Renal pelvis (tissue), 12 donors: ENCODE measurements at places on chromosomes 4 and X. TPM values are rescaled to one million over a fixed set of nuclear protein-coding genes. Genes with fewer than 3 reads are reported as not detected.

GRCh38 chrX:153061732-153062131 is 5.5 kb downstream of the PNMA3 start:
- no peak for DNase-seq

DNA sequence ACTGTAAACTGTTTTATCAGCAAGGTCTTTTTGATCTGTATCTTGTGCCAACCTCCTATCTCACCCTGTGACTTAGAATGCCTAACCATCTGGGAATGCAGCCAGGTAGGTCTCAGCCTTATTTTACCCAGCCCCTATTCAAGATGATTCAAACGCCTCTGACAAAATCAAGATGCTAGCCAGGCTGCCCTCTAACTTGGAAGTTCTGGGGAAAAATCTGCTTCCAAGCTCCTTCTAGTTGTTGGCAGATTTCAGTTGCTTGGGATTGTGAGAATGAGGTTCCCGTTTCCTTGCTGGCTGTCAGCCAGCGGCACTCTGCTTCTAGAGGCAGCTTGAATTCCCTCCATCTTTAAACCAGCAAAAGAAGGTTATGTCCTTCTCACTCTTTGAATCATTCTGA is 34.7 kb downstream of the LUZP4 start:
- DNase-seq: no peak

DNA sequence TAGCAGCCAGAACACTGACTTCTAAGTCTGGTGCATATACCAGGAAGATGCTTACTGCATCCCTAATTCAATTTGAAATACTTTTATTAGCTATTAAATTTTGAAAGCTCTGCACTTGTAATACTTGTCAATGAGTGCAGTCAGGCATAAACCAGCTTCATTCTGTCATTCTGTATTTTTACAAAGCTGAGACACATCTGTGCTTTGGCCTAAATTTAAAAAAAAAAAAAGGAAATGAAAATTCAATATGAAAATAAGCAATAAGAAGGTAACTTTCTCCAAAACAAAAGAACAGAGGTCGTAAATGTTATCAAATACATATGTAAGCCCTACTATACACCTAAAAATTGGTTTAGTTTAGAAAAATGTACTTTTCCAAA is 7.0 kb downstream of the SMIM14 start:
- DNase-seq: no peak

DNA sequence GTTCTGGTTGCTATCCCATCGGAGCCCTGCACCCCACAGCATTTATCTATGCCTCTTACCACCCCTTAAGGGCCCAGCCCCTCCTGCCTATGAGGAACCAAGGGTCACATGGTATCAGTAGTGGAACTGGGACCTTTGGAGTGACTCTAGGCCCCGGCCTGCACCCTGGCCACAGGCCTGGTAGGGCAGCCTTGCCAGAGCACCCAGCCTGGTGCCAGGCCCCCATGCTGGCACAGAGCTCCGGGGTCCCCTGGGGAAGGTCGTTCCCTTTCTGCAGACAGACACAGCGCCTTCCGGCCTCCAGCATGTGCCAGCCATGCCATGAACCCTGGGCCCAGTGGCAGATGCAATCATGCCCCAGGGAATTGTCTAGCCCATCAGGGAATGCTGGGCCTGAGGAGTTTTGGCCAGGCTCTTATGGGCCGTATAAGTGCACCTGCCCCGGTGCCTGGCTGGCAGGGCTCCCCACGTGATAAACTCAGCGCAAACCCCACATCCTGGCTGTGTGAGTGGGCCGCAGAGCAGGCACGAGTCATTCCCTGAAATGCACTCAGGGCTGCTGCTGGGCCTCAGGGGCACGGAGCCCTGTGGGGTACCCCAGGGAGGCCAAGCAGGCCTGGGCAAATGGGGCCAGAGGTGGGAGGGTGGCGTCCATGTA is 19.8 kb upstream of the ADD1 start:
- DNase-seq: no peak

DNA sequence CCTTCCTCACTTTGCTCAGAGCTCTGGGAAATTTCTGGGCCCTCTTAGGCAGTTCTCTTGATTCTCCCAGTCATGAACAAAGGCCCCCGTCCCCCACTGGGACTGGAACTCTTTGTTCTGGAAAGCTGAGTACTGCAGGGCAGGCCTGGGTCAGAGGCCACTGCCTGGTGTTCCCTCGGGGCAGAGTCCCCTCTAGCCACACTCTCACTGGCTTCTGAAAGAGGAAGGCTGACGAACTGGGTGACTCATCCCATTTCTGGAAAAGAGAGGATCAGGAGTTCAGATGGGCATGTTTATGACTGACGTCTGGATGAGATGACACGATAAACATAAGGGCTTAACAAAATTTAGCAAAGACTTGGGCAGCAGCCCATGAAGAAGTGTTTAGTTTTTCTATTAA is 47.7 kb downstream of the DDX3X start:
- no peak for DNase-seq

The SLC26A1 gene
- polyA plus RNA-seq: 19.3 TPM

DNA sequence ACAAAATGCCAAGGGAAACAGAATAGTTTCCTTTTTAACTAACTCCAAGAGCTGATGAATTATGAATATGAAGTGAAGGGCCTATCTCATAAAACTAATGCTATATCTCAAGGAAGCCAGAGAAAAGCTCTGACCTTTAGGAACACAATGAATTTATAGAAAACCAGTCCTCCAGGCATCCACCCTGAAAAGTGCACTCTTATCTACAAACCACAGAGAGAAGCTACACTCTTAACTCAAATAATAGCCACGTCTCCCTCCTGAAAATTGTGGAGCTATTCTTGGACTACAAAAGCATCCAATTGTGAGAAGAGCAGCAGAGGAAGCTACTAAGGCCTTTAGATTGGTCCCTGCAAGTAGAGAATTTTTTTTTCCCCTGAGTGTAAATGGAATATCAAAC is 253.9 kb downstream of the IL15 start:
- DNase-seq: no peak

GRCh38 chr4:81745050-81745449 is 273.3 kb upstream of the RASGEF1B start:
- DNase-seq: no peak

GRCh38 chr4:69066945-69067344 is 29.3 kb upstream of the UGT2B7 start:
- no peak for DNase-seq
